Epithelial cell of prostate (primary cell): ENCODE measurements at places on chromosomes 6 and 20.

- no peak for DNase-seq
Measured at GRCh38 chr6:159788753-159789376, 537 bp downstream of the TCP1 start.

DNA sequence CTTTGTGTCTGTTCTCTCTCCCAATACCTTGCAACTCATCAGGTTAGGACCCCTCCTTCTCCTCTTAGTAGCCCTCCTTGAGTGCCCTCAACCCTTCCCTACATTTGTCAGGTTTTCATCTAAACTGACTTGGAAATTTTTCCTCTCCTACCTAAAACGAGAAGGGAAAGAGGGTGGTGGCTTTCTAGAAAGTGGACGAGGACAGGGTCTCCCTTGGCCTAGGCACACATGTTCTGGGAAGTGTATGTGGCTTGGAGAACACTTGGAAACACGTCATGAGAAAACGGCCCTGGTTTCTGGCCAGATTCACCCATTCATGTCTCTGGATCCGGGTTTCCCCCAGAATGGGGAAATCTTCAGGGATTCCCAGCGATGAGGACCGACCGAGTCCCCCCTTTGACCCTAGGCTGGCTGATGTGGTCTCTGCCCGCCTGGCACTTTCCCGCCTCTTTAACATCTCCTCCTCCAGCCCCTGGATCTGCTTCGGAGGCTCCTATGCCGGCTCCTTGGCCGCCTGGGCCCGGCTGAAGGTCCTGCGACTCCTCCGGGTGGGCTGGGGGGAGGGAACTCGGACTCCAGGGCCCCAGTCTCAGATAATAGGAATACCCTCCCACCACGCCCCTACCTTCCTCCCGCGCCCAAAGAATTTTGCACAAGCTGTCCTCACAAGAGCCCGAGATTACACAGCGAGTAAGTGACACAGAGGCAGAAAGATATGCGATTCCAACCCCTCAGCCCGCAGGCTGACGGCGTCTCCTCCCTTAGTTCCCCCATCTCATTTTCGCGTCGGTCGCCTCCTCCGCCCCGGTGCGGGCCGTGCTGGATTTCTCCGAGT, 3.0 kb downstream of the PRSS16 start:
- no peak for DNase-seq

- DNase-seq: no peak
Measured at GRCh38 chr20:43590036-43590391, 723 bp upstream of the IFT52 start.

DNA sequence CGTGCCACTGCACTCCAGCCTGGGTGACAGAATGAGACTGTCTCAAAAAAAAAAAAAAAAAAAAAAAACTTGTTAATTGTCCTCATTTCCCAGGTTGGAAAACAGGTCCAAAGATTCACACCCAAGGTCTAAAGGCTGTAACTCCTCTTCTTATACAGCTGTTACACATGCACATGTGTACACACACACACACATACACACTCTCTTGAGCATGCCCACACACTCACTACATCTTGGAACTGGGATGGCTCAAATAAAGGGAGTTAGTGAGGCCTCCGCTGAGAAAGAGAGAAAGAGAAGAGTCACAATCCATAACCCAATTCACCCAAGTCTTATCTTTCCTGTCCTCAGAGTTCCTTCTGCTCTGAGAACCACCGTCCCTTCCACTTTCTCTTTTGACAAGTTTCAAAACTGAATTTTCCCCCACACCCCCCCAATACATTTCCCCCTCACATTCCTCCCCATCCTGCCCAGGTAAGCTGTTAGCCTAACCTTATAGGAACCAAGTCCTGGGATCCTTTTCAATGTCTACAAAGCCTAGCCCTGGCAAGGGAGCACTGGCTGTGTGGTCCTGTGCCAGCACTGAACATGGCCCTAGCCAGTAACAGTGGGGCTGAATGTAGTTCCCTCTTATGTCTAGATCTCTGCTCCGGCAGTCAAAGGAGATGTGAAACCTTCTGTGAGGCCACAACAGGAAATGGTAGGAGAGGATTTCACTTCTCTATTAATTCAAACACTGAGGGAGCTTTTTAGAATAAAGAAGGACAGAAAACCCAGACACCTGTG, 3.2 kb upstream of the HLA-DMB start:
- no peak for DNase-seq

GRCh38 chr6:105592329-105592728, 189.4 kb upstream of the PREP start:
- DNase-seq: peak; percentile 99

DNA sequence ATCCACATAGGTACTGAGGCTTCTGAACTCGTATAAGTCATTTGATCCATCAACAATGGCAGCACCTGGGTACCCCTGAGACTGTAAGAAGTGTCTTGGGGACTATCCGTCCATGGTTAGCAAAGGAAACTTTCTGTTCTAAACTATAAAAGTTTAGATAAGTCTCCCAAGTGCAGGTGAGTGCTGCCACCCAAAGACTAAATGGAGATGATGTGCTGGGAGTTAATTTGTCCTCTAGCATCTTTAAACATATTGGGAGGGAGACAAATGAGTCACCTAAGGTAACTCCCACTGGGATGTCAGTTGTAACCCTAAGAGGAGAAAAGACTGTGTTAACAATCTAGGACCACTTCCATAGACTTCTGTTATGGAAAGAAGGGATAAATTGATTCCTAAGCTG, 6.2 kb downstream of the BEND6 start:
- DNase-seq: no peak

DNA sequence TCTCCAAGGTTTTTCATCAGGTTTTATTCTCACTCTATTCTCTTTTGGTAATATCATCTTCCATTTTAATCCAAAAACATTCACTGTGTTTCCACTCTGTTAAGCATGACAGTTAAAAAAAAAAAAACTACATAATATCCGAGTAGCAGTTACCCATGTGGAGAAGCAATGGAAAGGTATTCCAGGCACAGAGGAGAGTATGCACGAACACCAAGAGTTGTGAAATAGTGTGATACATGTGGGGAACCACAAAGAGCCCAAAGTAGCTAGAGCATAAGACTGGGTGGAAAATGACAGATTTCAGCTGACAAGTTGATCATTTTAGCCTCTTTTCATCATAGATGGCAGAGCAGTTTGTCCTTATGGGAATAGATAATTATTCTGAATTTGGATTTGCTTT, 19.9 kb upstream of the FBXL4 start:
- DNase-seq: no peak

GRCh38 chr6:97275804-97276203, 7.2 kb downstream of the MMS22L start:
- DNase-seq: no peak

GRCh38 chr6:30547454-30547853, 8.8 kb downstream of the GNL1 start:
- DNase-seq: no peak

DNA sequence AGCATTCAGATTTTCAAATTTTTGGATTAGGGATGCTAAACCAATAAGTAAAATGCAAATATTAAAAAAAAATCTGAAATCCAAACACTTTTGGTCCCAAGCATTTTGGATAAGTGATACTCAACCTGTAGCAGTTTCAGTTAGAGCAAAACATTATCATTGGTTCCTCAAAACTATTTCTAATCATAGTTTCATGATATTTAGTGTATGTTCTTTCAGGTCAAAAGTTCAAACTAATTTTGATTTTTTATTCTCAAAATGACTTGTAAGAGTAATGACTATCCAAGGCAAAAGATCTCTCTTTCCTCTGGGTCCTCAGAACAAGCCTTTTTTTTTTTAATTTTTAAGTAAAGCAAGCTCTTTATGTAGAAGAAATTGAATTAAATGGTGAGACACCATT, 64.0 kb upstream of the TFB1M start:
- DNase-seq: no peak

DNA sequence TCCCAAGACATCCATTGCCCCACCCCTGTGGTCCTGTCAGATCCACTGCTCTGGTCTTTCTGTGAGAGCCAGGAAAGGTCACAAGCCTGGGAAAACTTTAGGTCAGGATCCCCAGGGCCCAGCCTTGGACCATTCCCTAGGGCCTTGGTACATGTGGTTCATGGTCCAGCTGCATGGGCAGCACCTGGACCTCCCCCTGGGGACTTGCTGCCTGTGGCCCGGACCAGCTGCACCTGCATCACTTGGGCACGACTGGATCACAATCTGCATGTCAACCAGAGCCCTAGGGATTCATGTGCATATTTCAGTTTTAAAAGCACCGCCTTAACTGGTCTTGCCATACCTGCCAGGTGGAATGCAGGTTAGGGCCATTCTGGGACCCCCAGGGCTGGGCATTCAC, 44.3 kb upstream of the MC3R start:
- DNase-seq: no peak

DNA sequence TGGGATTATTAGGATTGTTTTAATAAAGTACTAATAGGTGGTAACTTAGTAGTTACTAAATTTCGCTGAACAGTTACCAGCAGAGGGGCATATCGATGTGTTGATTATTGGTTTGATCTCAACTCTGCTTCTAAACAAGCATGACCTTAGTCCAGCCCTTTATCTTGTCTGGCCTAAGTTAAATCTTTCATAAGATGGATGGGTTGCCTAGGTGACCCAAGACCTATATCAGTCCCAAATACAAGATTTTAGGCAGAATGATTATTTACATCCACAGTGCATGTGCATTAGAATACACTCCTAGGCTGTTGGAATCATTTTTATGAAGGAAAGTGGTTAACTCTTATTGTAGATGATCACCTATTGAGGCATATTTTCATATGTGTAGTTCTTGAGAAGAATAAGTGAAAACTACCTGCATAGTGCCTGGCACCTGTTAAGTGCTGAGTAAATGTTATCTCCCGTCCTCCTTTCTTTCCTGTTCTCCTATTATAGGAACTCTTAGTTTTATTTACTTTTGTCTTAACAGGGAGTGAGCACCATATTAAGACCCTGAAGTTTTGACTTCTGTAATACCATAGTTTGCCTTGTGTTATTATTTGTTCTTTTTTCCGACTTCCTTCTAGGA, 1.1 kb downstream of the HSF2 start:
- DNase-seq: no peak

DNA sequence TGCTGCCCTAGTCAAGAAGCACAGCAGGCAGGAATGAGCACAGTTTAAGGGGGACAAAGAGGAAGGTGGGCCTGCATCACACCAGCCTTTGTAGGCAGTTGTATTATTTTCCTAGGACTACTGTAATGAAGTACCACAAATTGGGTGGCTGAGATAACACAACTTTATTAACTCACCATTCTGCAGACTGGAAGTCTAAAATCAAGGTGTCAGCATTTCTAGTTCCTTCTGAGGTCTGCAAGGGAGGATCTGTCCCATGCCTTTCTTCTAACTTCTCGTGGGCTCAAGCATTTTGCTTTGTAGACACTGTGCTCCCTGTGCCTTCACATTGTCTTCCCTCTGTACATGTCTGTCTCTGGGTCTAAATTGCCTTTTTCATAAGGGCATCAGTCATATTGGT, 488.5 kb upstream of the JARID2 start:
- no peak for DNase-seq

- no peak for DNase-seq
Measured at GRCh38 chr6:88662163-88662580, 301.2 kb downstream of the RNGTT start.

GRCh38 chr20:59004763-59005522, 2.1 kb downstream of the CTSZ start:
- no peak for DNase-seq

- no peak for DNase-seq
Measured at GRCh38 chr6:151216804-151217203, 23.0 kb upstream of the AKAP12 start.

DNA sequence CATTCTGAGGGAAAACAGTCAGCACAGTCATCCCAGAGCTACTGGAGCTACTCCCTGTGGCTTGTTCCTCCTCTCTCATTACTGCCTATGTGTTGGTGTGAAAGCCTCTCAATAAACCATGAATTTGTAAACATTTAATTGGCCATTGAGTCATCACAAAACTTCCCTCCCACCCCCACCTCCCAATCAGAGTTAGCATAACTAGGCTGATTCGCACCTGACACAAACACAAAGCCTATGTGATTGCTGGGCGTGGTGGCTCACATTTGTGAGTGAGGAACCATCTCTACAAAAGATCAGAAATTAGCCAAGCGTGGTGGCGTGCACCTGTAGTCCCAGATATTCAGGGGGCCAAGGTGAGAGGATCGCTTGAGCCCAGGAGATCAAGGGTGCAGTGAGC, 17.1 kb upstream of the SNTA1 start:
- no peak for DNase-seq

- no peak for DNase-seq
Measured at GRCh38 chr6:163380216-163380615, 34.3 kb upstream of the QKI start.

GRCh38 chr6:135555550-135555949, 58.0 kb upstream of the AHI1 start:
- DNase-seq: no peak

GRCh38 chr20:13231031-13231752, 10.1 kb downstream of the ISM1 start:
- peak; percentile 16 for DNase-seq

- no peak for DNase-seq
Measured at GRCh38 chr20:35572838-35573237, 31.0 kb downstream of the ERGIC3 start.
